ENCODE measurements at places on chromosomes 1 and 21.

DNA sequence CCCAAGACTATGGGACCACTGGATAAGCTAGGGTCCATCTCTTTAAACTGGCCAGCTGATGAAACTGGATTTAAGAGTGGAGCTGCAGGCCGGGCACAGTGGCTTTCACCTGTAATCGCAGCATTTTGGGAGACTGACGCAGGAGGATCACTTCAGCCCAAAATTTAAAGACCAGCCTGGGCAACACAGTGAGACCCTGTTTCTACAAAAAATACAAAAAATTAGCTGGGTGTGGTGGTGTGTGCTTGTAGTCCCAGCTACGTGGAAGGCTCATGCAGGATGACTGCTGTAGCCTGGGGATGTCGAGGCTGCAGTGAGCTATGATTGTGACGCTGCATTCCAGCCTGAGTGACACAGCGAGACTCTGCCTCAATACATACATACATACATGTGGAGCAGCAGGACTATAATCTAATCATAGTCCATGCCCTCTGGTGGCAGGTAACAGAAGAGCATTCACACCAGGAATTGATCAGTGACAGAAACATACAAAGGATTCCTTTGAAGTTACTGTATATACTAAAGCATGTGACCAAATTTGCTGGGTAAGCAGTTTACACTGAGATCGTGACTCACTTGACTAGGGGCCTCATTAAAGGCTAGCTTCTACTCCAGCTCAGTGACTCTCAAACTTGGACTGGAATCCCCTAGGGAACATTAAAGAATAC, 101.5 kb upstream of the SLFNL1 start:
- DNase-seq, result no peak

- DNase-seq, result no peak
These were observed 210.1 kb upstream of the PTGFR start for GRCh38 chr1:78280626-78281025.

- DNase-seq, result no peak
These were observed 13.4 kb upstream of the HMCN1 start for GRCh38 chr1:185720633-185721272.

DNA sequence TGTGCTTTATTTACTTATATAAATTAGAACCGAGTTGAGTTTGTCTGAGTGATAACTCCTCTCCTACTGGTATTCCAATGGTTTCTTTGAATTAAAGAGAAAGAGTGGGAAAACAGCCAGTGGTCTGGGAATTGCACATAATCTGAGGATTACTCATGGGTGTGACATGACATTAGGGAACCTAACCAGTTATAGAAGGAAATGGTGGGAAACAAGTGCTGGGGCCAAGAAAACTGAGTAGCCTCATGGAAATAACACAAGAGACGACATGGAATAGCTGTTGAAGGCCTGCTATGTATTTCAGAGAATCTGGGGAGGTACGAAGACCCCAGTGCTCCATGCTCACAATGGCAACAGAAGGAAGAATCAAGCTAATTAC, 41.8 kb upstream of the LRRC52 start:
- peak; percentile 90 for DNase-seq

DNA sequence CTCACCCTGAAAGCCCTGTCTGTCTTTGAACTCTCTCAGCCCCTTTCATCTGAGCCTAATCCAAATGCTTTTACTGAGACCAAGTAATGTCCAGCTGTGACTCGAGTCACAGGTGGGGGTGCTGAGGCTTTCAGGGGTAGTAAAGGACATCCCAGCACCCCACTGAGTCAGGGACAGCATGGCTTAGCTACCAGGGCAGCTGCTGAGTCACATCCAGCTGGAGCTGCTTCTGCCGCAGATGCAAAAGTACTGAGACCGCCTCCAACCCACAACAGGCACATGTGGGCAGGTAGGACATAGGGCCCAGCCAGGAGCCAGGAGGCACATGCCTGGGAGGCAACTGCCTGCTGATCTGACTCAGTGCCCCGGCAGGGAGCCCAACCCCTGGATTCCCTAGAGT, 6.7 kb upstream of the VSIG8 start:
- no peak for DNase-seq

- DNase-seq, result no peak
These were observed 105.3 kb downstream of the DISP1 start for GRCh38 chr1:222920169-222920568.

GRCh38 chr1:172473302-172473701, 29.4 kb upstream of the PIGC start:
- DNase-seq, result no peak

- DNase-seq, result no peak
These were observed 28.3 kb upstream of the RCSD1 start for GRCh38 chr1:167601442-167602383.

GRCh38 chr1:156795787-156796186, 20.9 kb downstream of the SH2D2A start:
- DNase-seq, result no peak
